ENCODE measurements at places on chromosomes 6 and 20.

GRCh38 chr6:1702580-1703051 lies 92.9 kb downstream of the FOXC1 start:
- no peak for DNase-seq

- no peak for DNase-seq
These were observed 172.2 kb downstream of the PLCB1 start for GRCh38 chr20:8304124-8304816.

DNA sequence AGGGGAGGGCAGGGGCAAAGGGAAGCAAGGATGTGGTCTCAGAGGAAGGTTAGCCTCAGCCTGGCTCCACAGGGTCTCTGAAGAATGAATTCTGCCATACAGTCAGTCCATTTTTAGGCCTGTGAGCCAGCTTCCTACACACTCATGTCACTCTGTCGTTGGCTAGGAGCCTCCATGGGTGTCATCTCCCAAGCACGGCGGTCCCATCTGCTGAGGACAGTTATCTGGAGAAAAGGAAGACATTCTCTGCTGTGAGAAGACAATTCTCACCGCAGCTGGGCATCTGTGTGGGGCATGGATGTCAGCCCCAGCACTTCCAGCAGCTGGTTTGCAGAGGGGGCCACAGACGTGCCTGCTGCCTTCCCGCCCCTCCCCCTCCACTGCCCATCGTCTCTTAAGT lies 167.6 kb downstream of the LINC00237 start:
- DNase-seq = no peak

- DNase-seq = no peak
These were observed 203.2 kb upstream of the SMLR1 start for GRCh38 chr6:130624046-130624445.

- no peak for DNase-seq
These were observed 170.6 kb upstream of the THBS2 start for GRCh38 chr6:169424149-169424804.

DNA sequence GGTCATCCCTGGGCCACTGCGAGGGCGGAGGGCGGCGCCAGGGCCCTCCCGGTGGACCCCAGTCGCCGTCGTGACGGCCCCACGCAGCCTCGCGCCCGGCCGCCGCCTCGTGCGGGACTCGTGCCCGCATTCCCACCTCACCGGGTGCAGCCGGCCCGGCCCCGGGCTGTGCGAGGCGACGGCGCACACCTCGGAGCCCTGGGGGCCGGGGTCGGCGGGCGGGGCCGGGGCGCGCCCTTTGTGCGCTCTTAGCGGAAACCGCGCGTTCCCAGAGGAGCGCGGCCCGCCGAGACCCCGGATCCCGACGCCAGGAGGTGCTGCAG lies 5.5 kb upstream of the DLL1 start:
- DNase-seq = no peak

GRCh38 chr20:41081276-41081814 lies 52.7 kb downstream of the TOP1 start:
- no peak for DNase-seq

DNA sequence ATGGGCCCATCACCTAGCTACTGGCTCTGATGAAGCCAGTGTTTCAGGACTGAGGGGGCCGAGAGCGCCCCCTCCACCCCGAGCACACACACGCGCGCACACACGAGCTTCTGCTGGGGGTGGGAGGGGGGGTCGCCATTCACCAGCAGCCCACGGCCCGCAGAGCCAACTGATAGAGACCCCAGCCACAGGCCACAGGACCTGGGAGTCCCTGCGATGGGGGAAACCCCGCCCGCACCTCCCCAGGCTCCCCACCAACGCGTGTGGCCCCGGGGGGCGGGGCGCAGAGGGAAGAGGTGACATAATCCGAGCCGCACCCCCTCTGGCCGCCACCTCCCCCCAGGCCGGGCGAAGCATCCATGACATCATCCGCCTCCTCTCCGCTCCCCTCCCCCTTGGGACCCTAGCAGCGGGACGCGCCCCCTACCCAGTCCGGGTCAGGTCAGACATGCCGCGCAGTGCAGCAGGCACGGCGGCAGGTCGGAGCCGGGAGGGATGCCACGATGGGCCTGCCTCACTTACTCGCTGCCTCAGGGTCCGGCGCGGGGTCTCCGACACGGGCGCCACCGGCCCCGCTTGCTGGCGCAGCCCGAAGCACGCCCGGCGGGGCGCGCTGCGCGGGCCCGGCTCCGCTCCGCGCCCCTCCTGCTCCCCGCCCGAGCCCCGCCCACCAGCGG lies at the start of gene LZTS3:
LZTS3 (minus strand) TSS at position 617 of the 677 bp plus-strand sequence. CDS start 6,386 bp downstream, outside the sequence.
- peak; percentile 49 for DNase-seq

DNA sequence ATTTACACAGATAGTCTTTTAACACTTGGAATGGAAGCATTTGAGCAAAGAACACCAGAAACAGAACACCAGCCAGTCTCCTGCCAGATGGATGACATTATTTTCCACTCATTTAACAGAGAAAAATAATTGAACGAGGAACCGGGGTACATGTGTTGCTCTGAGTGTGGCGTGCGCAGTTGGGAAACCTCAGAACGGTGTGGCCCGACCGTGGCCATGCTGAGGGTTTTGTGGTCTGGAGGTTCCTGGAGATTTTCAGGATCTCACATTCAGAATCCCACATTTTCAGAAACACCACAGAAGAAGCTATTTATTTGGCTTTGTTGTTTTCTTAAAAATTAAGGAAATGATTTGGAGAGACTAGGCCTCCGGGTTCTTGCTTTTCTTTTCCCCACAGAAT lies 126.9 kb upstream of the QKI start:
- DNase-seq = no peak

DNA sequence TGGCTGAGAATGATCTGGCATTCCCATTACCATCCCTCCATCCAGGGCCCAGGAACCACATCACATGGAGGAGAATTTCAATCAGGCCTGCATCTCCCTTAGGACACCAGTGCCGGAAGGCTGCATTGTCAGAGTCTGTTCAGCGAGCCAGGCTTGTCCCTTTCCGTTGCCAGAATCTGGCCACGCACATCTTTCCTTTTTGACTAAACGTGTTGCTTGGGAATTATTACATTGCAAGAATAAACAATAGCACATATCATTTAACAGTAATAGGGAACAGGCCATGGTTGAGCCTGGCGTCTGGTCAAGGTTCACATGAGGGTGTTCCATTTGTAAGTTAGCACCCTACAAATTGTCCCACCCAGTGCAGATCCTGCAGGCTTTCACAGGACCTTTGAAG lies 42.8 kb downstream of the SOBP start:
- DNase-seq = no peak

- DNase-seq = no peak
These were observed 37.6 kb downstream of the HTR1B start for GRCh38 chr6:77425671-77426070.

DNA sequence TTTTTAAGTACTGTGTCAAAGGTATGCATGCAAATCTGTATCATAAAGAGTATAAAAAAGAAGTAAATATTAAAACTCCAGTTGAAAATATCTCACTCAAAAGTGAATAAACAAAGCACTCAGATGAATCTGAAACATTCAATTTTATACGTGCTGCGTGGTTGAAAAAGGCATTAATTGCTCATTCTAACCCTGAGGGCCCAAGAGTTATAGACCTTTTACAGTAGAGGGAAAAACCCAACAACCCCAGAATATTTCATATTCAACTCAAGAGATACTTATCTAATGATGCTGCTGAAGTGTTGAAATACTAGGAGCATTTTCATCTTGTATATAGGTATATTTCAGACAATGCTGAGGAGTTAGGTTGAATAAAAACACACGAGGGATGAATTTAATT lies 862.8 kb upstream of the CITED2 start:
- no peak for DNase-seq

DNA sequence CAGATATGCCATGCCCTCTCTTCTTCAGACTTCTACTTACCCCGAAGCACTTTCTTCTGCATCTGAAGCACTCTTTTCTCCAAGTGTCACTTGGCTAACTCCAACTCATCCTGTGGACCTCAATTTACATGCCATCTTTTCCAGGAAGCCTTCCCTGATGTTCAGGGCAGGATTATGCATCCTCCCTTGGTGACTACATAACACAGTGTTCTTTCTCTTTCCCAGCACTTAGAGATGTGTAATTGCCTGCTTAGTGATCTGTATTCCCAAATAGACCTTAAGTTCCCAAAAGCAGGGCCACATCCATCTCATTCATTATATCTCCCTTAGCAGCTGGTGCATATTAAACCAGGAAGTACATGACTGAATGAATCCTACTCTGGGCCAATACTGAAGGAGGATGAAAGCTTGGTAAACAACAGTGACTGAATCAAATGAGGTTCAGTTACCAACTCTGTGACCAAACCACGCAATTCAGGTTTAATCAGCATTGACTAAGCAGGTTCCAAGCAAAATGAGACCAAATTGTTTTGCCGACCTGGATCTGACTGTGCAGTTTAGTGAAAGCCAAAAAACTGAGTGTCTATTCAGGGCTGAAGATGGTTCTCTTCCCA lies 121.4 kb upstream of the TCF21 start:
- DNase-seq = no peak

DNA sequence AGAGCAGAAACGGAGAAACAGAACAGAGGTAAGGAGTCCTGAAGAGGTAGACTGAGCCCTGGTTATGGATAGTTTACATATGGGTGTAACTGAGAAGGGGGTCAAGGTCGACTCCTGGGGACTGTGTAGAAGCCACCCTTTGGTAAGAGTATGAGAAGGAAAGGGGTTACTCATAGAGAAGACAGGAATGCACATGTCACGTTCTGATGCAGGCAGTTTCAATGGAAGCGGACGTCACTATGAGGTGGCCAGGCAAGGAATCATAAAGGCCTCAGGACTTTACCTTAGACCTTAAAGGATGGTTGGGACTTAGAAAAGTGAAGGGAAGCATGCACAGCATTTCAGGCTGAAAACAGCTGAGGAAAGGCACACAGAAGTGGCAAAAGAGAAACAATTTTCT lies 25.1 kb downstream of the RGS17 start:
- DNase-seq = no peak

DNA sequence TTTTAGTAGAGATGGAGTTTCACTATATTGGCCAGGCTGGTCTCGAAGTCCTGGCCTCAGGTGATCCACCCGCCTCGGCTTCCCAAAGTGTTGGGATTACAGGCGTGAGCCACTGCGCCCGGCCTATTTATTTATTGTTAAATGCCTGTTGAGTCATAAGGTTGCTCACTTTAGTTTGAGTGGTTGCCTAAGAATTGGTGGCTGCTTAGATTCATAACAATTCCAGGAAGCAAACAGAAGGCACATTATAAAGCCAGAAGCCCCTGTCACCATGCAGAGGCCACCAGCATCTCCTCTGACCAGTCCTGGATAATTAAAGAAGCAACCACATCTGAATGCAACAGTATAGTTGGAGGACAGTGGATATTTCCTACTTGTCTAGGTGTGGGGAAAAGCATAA lies 24.0 kb upstream of the ARMH2 start:
- DNase-seq = no peak

DNA sequence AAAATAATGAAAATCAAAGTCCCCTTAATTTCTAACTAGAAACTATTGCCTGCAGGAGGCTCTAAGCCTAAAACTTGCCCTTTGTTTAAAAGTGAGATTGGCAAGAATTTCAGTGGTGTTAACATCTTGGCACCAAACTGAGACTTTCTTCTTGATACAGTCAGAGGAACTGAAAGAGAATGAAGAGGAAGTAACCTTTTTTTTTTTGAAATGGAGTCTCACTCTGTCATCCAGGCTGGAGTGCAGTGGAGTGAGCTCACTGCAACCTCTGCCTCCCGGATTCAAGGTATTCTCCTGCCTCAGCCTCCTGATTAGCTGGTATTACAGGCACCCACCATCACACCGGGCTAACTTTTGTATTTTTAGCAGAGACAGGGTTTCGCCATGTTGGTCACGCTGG lies 3.6 kb downstream of the DOP1A start:
- no peak for DNase-seq

- no peak for DNase-seq
These were observed 450.2 kb downstream of the CDC5L start for GRCh38 chr6:44837741-44838140.

DNA sequence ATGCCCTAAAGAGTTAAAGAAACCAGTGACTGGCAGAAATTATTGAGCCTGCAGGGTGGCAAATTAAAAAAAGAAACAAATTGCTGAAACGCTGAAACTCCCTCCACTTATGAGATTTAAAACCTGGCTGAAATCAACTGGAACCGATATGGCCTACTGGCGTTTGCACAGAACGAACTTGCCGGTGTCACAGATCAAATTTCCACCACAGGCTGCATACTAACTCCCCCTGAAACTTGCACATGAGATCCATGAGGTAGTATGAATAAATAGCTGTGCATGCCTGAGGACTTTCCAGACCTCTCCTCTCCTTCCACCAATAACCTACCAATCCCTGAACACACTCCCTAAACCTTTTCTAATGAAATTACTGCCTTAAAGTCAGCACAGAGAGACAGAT lies 150.4 kb downstream of the RNGTT start:
- DNase-seq = no peak

- no peak for DNase-seq
These were observed 139.8 kb downstream of the OR2B2 start for GRCh38 chr6:27772261-27773001.

- DNase-seq = no peak
These were observed 24.0 kb downstream of the IL20RA start for GRCh38 chr6:137020776-137021175.

GRCh38 chr6:107894809-107895396 lies 63.1 kb downstream of the SEC63 start:
- DNase-seq = no peak

GRCh38 chr6:55494411-55494810 lies 84.6 kb downstream of the HMGCLL1 start:
- DNase-seq = no peak

DNA sequence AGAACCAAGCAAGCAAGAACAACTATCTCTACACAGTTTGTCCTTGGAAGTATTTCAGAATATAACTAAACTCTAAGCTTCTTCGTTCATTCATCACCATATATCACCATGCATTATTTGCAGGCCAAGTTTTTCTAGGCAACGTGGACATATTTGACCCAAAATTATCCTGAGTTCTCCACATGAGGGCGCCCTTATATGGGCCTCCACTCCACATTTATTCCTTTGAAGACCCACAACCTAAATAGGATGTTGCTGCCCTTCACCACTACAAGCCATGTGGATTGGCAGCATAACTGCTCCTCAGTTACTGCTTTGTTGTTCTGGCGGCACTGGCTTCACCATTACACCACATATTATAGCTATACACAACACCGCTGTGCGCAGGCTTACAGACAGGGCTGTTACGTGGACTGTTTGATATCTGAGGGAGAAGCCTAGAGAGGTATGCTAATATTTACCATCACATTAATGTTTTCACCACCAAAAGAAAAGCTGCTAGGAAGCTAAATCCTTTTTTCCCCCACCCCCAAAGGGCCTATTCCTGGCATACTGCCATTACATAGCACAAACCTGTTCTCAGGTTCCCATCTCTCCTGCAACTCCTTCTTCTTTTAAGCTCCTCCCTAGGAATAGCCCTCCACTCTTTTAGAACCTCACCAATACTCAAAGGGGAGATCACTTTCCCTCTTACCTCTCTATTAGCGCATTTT lies 411.7 kb downstream of the C6orf118 start:
- DNase-seq = no peak

- DNase-seq = no peak
These were observed 17.3 kb downstream of the TNFAIP3 start for GRCh38 chr6:137884149-137884909.

- no peak for DNase-seq
These were observed 9.7 kb downstream of the BEND3 start for GRCh38 chr6:107105511-107106116.

Measured in CMK (cell line).